ENCODE measurements at places on chromosomes 5 and 9. TPM values are rescaled to one million over a fixed set of nuclear protein-coding genes. Genes with fewer than 3 reads are reported as not detected.

Gene CCDC180
- total RNA-seq, result 0.38 TPM

Gene NUTM2F
- not detected for total RNA-seq

Gene SCGB3A1
- not detected for total RNA-seq

Gene C9
- 0.28 TPM for total RNA-seq

Gene PCDHA9
- total RNA-seq, result under 0.01 TPM

Gene LURAP1L
- total RNA-seq, result 6.1 TPM

Gene MOCS2
- total RNA-seq, result 43.4 TPM

Gene PALM2AKAP2
- 37.2 TPM for total RNA-seq

Gene SLIT3
- 3.1 TPM for total RNA-seq

Gene KCTD16
- 2.3 TPM for total RNA-seq

Measured in regular cardiac myocyte (primary cell).